Kidney (tissue), 22 donors: ENCODE measurements at places on chromosomes 4 and X. TPM values are rescaled to one million over a fixed set of nuclear protein-coding genes. Genes with fewer than 3 reads are reported as not detected.

DNA sequence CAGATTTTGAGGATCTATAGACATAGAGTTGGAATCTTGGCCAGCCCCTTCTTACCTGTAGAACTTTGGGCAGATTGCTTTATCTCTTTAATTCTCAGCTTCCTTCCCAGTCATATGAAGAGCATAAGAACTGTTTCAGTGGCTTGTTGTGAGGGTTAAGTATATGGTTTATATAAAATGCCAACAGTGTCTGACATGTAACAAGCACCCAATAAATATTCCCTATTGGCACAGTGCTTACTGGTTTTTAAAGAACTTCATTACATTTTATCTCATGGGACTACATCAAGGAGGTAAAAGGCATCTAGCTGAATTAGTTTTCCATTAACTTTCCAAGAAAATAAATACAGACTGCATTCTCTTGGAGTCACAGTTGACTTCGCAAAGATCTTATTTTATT, 106.7 kb upstream of the LIMCH1 start:
- DNase-seq: no peak
- H3K27ac ChIP-seq: no peak overlapping the region
- no peak overlapping the region for H3K4me3 ChIP-seq
- no peaks in the 10 kb centered on the region for H3K27me3 ChIP-seq
- H3K36me3 ChIP-seq: no peaks in the 10 kb centered on the region

DNA sequence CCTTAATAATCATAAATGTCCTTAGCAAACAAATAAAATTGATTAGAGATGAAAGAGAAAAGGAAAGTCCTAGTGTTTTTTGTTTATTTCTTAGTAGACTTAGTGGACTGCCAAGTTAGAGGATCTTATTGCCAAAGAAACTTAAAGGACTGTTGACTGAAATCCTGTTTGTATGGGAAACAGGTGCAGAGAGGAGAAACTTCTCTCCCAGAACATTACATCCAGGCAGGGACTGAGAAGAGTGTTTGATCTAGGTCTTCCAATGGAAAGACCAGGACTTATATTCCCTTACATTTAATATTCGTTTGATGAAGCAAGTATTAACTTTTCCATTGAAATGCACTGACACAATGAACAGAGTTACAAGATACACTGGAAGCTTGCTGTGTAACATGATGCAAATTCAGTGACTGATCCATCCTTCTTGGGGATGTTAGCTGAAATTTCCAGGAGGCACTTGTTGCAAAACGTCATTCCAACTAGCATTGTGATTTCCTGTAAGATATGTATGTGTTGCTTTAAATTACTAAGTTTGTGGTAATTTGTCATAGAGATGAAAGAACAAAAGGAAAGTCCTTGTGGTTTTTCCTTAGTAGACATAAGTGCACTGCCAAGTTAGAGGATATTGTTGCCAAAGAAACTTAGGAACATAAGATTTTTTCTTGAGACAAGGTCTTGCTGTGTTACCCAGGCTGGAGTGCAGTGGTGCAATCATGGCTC, 505.6 kb downstream of the STIM2 start:
- no peaks in the 10 kb centered on the region for H3K4me1 ChIP-seq
- no peaks in the 10 kb centered on the region for H3K36me3 ChIP-seq
- DNase-seq: no peak
- H3K27me3 ChIP-seq: no peaks in the 10 kb centered on the region
- no peak overlapping the region for H3K27ac ChIP-seq

- H3K4me1 ChIP-seq: no peaks in the 10 kb centered on the region
- no peak overlapping the region for H3K27ac ChIP-seq
- H3K27me3 ChIP-seq: no peaks in the 10 kb centered on the region
- no peaks in the 10 kb centered on the region for H3K36me3 ChIP-seq
These were observed 87.2 kb upstream of the PDE5A start for GRCh38 chr4:119715490-119716445.

DNA sequence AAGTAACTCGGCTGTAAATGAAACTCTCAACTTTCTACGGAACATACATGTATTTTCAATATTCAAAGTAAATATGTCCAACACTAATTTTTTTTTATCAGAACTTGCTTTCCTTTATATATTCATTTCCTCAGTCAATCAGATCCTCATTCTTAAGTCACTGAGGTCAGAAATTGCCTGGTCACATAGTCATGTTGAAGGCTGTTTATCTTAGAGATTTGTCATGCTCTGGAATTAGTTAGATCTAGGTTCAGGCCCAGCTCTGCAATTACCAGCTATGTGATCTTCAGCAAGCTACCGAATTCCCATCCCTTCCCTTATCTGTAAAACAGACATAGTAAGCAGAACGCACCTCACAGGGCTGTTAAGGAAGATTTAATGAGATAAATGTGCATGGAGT, 228.8 kb downstream of the SPCS3 start:
- no peaks in the 10 kb centered on the region for H3K4me1 ChIP-seq
- H3K4me3 ChIP-seq: no peak overlapping the region
- no peak overlapping the region for H3K27ac ChIP-seq

GRCh38 chrX:12441381-12442128, 303.3 kb downstream of the FRMPD4 start:
- no peak overlapping the region for H3K27ac ChIP-seq
- H3K4me3 ChIP-seq: no peak overlapping the region
- no peaks in the 10 kb centered on the region for H3K36me3 ChIP-seq
- no peak for DNase-seq
- no peaks in the 10 kb centered on the region for H3K27me3 ChIP-seq
- H3K4me1 ChIP-seq: no peaks in the 10 kb centered on the region

Gene IBSP
- total RNA-seq: not detected

Gene KLHL4
- total RNA-seq: 2.1 TPM

DNA sequence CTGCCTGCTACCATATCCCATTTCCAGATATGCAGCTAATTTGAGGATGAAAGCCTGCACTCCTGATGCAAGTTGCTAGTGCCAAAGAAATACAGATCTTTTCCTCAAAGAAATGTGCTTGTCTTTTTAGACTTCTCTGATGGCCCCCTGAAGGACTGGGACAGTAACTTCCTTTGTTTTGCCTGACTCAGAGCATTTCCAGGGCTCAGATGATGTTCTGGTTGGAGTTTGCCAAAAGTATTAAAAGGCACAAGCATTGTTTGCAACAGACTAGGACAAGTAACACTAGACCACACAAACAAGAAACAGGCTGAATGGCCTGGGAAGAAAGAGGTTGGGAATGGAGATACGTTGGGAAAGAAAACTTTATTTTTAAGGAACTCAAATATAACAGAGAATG, 175.2 kb downstream of the IL13RA2 start:
- no peaks in the 10 kb centered on the region for H3K4me1 ChIP-seq
- no peaks in the 10 kb centered on the region for H3K27me3 ChIP-seq
- H3K4me3 ChIP-seq: no peak overlapping the region
- H3K27ac ChIP-seq: no peak overlapping the region

GRCh38 chrX:123626962-123627361, 105.9 kb downstream of the THOC2 start:
- no peak overlapping the region for H3K4me3 ChIP-seq
- H3K36me3 ChIP-seq: no peaks in the 10 kb centered on the region

DNA sequence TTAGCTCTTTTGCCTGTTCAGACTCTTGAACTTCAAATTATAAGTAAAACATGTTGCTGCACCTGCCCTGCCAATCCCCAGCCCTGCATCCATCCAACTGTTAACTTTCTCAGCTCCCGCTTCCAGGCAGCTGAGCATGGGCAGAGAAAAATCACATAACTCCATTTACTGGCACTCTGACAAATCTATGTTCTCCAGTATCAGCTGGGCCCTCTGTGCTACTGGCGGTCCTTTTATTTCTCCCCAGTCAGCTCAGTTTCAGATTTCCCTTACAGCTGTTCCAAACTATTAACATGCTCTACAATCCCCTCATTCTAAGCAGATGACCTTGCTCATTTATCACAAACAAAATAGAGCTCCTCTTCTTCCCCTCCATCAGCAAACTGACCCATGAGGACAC, 240.4 kb upstream of the TET2 start:
- DNase-seq: peak; percentile 24
- peak overlapping the region; percentile 46 for H3K4me3 ChIP-seq
- H3K27ac ChIP-seq: no peak overlapping the region
- no peaks in the 10 kb centered on the region for H3K4me1 ChIP-seq
- no peaks in the 10 kb centered on the region for H3K27me3 ChIP-seq

DNA sequence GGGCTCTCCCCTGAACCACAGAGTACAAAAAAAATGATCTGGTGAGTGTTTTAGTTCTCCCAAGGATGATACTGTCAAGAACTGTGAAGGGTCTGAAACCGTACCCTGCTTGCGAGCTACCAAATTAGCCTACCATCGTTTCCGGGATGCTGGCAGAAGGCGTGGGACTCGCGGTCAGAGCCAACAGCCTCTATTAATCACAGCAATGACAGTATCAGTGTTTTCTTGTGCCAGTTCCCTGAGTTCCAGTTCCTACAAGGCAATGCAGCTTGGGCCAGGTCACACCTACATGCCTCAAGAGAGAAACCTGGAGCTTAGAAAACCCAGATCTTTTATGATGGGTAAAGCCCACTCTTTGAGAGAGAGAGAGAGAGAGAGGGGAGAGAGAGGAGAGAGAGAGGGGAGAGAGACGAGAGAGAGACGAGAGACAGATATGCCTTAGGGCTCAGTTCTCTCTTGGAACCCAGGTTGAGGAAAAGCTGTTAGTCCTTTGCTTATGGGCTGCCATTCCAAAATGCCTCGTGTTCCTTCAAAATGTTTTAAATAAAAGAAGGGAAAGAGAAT, 327.8 kb downstream of the ARHGAP10 start:
- no peaks in the 10 kb centered on the region for H3K36me3 ChIP-seq
- H3K4me3 ChIP-seq: no peak overlapping the region
- peaks cover 24% of the 10 kb centered on the region for H3K4me1 ChIP-seq
- H3K27ac ChIP-seq: no peak overlapping the region
- H3K27me3 ChIP-seq: no peaks in the 10 kb centered on the region

GRCh38 chr4:111027526-111027925, 404.6 kb upstream of the PITX2 start:
- no peaks in the 10 kb centered on the region for H3K4me1 ChIP-seq
- no peaks in the 10 kb centered on the region for H3K36me3 ChIP-seq
- H3K27ac ChIP-seq: no peak overlapping the region
- no peak overlapping the region for H3K4me3 ChIP-seq

Gene PRRG3
- total RNA-seq: 0.44 TPM

Gene DGKK
- total RNA-seq: not detected

Gene EGF
- total RNA-seq: 3.3 TPM

GRCh38 chr4:147717878-147718277, 14.0 kb upstream of the ARHGAP10 start:
- no peak for DNase-seq
- H3K27me3 ChIP-seq: no peaks in the 10 kb centered on the region
- no peak overlapping the region for H3K27ac ChIP-seq
- H3K4me1 ChIP-seq: peaks cover under 1% of the 10 kb centered on the region
- H3K4me3 ChIP-seq: no peak overlapping the region

DNA sequence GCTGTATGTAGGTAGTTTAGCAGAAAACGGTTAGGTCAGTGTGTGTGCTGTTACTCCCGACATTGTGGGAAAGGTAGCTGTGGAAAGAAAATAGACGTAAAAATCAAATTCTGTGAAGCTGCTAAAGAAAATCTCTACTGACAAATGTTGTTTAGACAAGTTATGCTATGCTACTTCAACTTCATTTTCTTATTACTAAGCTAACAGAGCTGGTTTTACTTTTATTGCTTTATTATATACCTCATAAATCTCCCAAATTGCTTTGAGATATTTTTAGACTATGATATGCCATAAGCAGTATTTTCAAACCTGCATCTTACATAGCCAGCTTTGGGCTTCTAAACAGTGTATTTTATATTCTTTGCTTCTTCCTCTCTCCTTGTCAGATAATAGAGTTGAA, 108.2 kb upstream of the PACRGL start:
- H3K36me3 ChIP-seq: no peaks in the 10 kb centered on the region
- DNase-seq: peak; percentile 55
- no peaks in the 10 kb centered on the region for H3K27me3 ChIP-seq
- no peak overlapping the region for H3K4me3 ChIP-seq

- no peaks in the 10 kb centered on the region for H3K27me3 ChIP-seq
- DNase-seq: no peak
- no peaks in the 10 kb centered on the region for H3K4me1 ChIP-seq
These were observed 19.7 kb downstream of the SHROOM2 start for GRCh38 chrX:9805956-9806355.

DNA sequence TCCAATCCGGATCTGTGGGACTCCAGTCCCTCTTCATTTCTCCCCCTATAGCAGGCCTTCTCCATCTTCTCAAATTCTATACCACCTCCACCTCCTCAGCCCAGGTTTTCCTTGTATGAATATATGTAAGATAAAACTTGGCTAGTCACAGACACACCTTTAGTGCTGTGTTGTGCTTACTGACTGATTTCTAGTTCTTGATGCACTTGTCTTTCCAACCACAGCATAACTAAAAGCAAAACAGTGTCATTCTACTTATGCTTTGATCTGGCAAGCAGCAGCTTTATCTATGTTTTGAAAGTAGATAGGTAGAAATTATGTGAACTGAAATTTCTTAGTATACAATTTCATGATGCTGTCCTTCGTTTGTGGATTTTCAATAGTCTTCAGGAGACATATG, 47.5 kb downstream of the CCNI start:
- H3K4me3 ChIP-seq: no peak overlapping the region
- no peak overlapping the region for H3K27ac ChIP-seq
- no peak for DNase-seq
- no peaks in the 10 kb centered on the region for H3K27me3 ChIP-seq
- peaks cover 19% of the 10 kb centered on the region for H3K36me3 ChIP-seq

DNA sequence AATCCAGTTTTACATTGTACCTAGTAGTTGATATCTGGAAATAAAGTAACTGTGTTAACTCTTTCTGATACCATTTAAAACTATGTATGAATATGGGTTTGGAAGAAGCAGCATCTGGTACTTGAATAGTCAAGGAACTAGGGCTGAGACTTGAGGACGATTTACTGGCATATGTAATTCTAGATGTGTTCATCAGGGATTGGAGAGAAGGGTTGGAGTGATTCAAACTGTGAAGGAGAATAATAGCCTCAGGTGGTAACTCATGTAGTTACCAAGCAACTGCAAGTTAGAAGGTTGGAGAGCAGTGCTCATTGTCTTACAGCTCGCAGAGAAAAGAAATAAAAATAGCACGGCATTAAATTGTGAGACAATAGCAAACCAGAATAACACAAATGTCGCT, 29.5 kb upstream of the TXLNG start:
- no peaks in the 10 kb centered on the region for H3K27me3 ChIP-seq
- H3K27ac ChIP-seq: no peak overlapping the region
- H3K4me3 ChIP-seq: no peak overlapping the region
- H3K4me1 ChIP-seq: no peaks in the 10 kb centered on the region
- DNase-seq: peak; percentile 25

- no peak for DNase-seq
- no peaks in the 10 kb centered on the region for H3K4me1 ChIP-seq
- no peak overlapping the region for H3K27ac ChIP-seq
- H3K4me3 ChIP-seq: no peak overlapping the region
- H3K36me3 ChIP-seq: no peaks in the 10 kb centered on the region
These were observed 34.8 kb upstream of the EXOC1L start for GRCh38 chr4:55784747-55785146.
